GM06990 (cell line): ENCODE measurements at places on chromosomes 7 and 10.

- DNase-seq = no peak
Measured at GRCh38 chr10:132916956-132917666, 25.3 kb downstream of the CFAP46 start.

DNA sequence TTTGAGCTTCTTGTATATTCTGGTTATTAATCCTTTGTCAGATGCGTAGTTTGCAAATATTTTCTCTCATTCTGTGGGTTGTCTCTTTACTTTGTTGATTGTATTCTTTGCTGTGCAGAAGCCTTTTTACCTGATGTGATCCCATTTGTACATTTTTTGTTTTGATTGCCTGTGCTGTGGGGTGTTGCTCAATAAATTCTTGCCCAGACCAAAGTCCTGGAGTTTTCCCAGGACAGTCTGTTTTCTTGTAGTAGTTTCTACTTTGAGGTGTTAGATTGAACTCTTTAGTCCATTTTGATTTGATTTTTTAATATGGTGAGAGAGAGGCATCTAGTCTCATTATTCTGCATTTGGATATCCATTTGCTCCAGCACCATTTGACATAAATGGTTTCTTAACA lies 588.7 kb upstream of the MBL2 start:
- no peak for DNase-seq

DNA sequence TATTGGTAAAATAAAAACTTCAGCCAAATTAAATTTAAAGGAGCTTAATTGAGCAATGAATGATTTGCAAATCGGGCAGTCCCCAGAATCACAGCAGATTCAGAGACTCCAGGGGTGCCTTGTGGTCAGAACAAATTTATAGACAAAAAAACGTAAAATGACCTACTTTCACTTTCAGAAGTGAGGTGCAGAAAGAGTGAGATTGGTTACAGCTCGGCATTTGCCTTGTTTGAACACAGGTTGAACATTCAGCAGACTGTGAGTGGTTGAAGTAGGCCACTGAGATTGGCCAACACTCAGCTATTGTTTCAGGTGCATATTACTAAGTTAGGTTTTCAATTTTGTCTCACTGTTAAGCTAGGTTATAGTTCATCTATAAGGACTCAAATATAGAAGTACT lies 153.4 kb downstream of the BICC1 start:
- DNase-seq = no peak

DNA sequence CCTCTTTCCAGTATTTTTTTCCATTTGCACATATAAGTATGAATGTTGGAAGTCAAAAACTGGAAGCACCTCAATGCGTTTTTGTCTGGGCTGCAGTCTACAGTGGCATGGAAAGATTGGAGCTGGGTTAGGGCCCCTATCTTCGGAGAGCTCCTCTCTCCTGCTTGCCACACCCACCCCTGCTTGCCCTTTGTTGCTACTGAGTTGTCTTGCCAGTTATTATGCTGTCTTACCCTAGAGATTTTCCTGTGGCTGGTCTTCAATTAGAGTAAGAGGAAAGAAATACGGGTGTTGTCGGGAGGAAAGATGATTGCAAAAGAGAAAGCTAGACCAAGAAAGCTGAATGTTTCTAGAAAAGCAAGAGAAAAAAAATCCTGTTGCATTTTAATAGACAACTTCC lies 228.9 kb upstream of the CELF2 start:
- no peak for DNase-seq

DNA sequence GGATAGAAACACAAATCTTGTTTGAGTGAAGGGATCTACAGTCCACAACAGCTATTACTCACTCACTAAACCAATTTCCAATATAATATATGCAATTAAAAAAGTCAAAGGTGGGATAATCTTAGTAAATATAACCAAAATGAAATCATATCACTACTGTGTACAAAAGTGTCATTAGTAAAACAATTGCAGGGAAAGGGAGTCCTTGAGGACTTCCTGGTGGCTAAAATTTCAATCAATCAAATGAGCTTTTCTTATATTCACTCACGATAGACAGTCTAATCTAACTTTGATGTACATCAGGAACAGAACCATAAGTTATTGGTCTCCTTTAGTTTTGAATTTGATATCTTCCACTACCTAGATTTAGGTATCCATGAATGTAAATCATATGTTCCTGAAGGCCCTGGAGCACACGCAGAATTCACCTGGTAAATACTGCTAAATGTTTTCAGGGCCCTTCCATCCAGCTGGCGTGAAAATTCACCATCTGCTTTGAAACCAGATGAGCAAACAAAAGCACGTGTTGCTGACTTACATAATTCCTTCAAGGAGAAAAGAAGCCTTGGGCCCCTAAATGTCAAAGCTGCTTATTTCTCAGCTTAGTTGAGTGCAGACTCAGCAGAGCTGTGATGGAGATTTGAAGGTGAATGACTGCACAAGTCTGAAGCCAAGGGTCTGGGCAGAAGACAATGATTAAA lies 159.3 kb upstream of the TMEM196 start:
- no peak for DNase-seq

DNA sequence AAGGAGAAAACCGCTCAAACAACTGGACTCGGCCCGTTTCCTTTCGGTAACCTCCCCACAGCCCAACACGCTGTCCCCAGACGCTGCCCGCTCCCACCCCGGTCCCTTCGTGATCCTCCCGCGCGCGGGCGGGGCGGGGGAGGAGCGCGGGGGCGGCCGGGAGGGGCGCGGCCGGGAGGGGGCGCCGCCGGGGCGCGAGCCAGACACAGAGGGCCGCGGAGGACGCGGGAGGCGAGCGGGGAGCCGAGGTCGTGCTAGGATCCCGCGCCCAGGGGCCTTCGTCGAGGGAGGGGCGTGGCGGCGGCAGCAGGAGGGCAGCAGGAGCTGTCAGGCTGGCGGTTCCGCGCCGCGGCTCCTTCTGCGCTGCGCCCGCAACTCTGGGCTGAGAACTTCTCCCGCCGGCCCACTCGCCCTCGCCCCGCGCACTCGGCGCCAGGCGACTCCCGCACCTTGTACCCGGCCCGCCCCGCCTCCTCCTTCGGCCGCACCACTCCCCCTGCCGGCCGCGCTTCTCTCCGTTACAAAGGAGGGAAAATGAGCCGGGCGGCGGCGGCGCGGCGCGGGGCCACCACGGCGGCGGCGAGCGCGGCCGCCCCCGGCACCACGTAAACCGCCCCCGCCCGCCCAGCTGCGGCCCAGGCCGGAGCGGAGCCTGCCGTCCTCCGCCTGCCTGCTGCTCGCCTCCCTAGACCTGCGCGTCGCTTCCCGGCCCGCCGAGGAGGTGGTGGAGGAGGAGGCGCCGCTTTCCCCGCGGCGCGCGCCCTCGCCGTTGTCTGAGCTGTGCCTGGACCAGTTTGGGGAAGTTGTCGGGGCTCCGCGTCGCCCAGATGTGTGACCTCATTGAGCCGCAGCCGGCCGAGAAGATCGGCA lies at the start of gene CDK14:
Gene CDK14 (plus strand): TSS at position 521 of the 870 bp plus-strand sequence. CDS start 307 bp downstream, at position 828.
- DNase-seq = peak; percentile 85

GRCh38 chr7:155911471-155912105 lies 99.3 kb upstream of the SHH start:
- DNase-seq = no peak

DNA sequence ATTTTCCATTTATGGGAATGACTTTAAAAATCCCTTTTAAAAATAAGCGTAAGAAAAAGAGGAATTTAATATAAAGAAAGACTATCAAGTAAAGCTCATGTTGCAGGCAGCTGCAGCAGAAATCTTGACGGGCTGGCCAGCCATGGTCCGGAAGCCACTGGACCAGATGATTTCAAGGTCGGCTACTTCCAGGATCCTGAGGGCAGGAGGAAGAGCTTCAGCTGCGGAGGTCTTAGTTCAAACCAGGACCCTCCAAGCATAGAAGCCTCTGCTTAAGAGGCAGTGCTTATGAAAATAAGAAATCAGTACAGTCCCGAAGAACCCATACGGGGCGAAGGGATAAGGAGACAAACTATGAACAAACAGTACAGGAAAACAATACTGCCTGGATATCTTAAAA lies 220.2 kb upstream of the CELF2 start:
- no peak for DNase-seq

DNA sequence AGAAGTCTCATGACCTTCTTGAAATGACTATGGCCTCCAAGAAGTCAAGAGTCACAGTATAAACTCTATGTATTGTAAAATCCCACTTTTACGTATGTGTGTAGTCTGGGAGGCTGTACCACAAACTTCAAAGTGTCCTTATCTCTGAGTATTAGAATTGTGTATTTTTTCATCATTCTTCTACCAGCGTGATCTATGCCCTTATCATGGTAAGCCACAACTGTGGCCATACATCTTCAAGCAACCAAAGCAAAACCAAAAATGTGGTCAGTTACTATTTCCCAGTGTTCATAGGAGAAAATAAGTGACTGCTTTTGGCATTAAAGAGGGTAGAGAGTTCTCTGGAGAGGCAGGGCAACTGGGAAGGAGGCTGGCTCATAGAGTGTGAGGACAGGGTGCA lies 42.8 kb downstream of the SPOCK2 start:
- DNase-seq = no peak

GRCh38 chr10:124217906-124218804 lies 124.8 kb upstream of the CHST15 start:
- no peak for DNase-seq

DNA sequence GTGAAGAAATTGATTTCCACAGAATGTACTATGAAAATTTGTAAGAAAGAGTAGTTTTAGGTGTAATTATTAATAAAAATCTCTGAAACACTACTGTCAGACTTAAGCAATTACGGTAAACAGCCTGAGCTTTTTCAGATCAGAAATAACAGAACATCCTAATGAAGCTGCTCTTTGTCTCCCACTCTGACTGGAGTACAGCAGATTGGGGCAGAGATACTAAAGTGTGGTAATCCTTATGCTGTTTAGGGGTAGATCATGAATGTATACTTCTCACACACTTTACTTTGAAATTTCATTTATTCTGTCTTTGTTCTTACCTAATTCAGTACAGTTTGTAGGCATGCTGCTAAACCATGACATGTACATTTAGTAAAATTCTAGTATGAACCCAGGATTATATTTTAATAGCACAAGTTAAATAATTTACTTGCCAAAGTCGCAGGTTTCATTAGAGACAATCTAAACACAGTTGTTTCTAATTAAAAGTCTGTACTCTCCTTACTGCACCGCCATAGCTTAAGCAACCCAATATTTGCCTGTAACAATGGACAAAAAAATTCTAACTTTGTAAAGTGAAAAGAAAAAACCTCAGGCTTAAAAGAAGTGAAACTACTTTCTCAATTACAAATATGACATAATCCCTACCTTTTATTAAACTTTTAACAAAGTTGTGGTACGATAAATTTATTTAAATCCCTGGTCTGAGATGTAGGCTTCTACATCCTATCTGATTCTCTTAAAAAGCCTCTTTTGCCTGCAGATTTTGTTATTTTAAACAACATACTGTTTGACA lies 88.8 kb downstream of the KMT2E start:
- no peak for DNase-seq

DNA sequence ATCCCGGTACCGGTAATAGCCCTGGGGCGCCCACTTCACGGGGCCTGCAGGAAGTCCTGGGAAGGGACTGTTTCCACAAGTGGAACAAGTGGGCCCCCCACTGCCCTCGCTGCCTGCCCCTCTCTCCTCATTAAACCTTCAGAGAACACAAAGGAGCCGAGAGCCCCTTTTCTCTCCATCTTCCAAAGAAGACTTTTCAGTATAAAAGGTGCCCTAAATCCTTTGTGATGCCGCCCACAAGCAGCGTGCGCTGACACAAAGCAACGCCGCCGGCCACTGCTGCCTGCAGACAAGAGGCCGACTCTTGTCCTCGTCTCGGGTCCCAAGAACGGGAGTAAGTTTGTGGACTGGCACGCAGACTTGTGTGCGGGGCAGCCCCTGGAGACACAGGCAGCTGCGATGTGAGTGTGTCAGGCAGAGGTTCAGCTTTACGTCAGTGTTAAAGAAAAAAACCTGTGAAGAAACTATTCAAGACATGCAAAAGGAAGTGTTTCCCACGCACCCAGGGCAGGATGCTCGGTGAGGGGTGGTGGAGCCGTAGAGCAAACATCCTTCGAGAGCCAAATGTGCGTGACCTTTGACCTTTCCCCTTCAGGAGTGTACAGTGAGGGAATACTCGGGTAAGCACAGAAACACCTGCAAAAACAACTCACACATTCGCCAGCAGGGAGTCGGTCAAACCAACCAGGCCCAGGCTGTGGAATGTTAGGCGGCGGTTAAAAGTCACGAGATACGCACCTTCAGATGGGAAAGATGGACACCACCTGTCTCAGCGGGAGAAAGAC lies 118.2 kb downstream of the VIPR2 start:
- DNase-seq = no peak

- DNase-seq = peak; percentile 13
Measured at GRCh38 chr10:8403711-8404371, 349.4 kb downstream of the GATA3 start.

DNA sequence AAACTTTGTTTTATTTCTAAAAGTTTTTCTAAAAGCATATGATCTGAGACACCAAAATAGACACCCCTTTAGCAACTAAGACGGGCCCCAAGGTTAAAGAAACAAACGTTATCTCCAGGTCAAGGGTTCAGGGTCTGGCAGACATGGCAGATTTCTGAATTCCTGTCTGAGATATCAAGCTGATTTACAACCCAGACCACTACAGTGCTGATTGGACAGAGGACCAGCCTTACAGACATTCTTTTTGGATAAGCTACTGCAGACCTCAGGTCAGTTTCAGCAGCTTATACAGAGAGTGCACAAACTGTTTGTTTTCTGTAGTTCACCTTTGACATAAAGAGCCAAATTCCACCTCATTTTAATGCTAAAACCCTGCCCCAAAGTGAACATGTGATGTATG lies 34.8 kb downstream of the SVOPL start:
- no peak for DNase-seq

DNA sequence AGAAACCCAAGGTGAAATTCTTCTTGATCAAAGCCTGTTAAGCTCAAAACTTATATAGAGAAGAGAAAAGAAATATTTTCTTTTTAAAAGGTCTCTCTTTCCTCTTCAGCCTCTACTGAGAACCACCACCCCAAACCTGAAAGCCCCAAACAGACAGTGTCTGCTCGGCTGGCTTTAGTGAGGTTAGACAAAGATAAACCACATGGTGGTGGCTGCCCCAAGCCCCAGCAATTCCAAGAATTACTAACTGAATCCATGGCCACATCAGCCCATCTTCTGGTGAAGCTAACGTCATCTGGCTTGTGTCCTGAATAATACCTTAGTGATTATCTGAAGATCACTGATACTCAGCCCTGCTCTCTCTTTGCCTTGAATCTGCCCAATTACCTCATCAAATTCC lies 275.0 kb downstream of the ELMO1 start:
- DNase-seq = no peak
